ENCODE measurements at places on chromosomes 4 and X.

DNA sequence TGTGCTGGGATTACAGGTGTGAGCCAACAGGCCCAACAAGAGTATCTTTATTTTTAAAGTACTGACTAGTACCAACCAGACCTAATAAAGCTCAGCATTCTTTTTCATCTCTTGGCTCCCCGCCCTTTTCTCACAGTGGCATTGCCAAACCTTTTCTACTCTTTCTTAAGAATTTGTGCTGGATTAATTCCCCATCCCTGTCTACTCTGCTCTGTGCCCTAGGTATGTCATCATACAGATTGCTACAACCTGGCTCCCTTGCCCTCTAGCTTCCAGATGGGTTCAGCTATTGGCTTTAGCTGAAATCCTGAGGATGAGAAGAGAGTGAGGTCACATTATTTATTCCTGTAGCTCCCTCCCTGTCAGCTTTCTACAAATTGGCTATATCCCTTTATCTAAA, 34.9 kb upstream of the CCNI start:
- no peak for DNase-seq

- DNase-seq = no peak
These were observed 412.2 kb downstream of the PPP3CA start for GRCh38 chr4:100935090-100935489.

GRCh38 chr4:3405176-3405575, 36.6 kb upstream of the HGFAC start:
- DNase-seq = no peak

DNA sequence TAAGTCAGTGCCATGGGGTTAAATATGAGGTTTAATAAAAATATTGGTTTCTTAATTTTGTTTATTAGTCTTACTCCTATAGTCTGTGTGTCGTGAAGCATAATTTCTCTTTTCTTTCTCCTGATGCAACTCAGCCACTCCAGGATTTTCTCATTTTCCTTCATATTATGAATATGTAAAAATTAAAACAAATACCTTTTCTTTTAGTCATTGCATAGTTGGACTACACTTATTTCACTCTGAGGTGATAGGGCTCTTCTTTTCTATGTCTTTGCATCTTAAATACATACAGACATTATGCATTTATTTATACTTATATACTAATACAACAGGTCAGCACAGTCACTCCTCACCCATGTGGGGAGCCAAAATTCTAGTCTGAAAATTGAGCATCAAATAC, 19.1 kb downstream of the GALNT7 start:
- no peak for DNase-seq

DNA sequence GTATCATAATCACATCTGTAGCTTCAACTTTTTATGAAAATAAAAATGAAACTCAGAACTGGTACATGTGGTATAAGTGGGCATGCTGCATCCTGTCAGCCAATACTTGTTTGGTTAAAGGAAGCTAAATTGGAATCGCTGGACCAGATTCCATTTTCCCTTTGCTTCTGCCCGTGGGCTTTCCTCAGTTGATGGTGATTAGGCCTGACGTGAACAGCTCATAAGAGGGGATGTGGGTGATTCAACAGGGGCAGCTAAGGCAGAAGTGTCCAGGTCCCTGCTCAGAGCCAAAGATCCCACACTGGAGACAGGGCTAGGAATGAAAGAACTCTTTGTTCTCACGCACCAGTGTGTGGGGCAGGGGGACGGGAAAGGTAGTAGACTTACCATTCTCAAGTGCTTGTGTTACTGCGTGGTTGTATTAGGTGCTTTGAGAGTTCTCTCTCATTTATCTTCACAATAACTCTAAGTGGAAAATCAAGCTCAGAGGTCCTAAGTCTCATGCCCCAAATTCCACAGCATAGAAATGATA, 63.2 kb upstream of the GUCY1A1 start:
- DNase-seq = no peak

DNA sequence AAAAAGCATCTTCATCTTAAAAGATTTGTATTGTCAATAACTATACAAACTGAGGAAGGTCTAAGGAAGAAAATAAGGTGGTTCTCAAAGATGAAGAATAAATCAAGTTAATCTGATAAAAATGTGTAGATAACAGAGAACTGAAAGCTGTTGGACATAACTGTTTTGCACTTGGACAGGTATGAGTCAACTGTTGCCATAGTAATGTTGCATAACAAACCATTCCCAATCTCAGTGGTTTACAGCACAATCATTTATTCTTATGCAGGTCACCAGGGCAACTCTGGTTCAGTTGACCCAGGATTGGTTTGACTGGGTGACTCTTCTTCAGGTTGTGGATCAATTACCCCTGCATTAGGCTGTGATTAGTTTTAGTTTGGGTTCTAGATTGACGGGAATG, 2197.7 kb downstream of the ARAP2 start:
- DNase-seq = peak; percentile 22

- DNase-seq = peak; percentile 53
These were observed 228.9 kb upstream of the ETNPPL start for GRCh38 chr4:108991551-108992328.

DNA sequence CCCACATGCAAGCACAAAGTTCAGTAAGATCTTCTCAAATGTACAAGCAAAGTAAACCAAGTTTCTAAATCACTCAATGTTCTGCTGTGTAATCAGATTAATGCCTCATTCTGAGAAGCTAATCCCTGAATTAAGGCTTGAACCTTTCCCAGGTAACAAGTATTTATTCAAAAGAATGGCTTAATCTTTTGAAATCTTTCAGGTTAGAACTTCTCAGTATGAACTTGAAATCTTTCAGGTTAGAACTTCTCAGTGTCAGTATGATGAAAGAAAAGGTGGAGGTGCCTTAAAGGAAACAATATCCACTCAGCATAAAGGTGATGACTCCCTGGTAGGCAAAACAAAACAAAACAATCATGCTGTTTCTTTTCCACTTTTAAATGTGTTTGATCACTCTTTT, 29.0 kb downstream of the TMPRSS11B start:
- DNase-seq = no peak

GRCh38 chrX:1218286-1218685, 5.8 kb upstream of the CRLF2 start:
- no peak for DNase-seq

- peak; percentile 8 for DNase-seq
These were observed 396.0 kb downstream of the PDGFC start for GRCh38 chr4:156575430-156576073.

DNA sequence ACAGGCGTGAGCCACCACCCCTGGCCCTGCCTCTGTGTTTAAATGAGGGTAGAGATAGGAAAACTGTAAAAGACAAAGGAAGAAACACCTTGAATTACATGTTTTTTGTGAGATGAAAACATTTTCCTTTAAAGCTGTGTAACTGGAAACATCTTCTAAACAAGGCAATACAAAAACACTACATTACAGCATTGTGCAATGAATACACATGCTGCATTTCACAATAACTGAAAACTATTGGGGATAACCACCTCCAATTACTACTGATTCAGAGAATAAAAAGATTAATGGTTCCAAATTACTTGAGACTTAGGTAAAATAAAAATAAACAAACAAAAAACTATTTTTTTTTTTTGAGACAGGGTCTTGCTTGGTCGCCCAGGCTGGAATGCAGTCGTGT, 7.6 kb upstream of the OGT start:
- DNase-seq = no peak

GRCh38 chrX:45771114-45771513, 570.4 kb upstream of the DIPK2B start:
- peak; percentile 73 for DNase-seq

DNA sequence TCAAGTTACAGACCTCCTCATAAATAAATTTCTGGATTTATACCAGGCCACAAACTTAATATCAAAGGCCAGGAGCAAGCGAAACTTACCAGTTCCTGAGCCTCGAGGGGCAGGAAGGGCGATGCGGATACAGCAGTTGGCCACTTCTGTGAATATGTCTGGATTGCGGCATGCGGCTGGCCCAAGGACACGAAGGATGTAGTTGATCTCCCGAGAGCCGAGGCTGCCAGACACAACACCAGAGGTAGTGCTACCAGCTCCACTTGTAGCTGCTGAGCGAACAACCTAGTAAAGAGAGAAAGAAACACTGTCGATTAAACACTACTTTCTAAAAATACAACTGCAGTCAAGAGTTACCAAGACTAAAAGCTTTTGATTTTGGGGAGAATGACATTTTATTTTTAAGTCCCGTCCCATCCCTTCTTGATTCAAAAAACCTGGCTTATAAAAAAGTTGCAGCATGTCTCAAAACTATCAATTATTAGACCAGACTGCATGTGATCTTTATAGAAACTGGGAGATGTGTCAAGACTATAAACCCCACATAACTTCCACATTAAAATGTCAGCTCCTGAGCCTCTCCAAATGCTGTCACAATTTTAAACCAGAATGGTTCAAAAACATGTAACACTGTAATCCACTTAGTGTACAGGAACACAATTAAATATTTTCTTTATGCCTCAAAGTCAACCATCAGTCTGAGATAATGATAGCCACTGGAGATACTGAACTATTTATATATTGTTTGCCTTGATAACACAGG, 105.6 kb downstream of the HUWE1 start:
- DNase-seq = no peak

DNA sequence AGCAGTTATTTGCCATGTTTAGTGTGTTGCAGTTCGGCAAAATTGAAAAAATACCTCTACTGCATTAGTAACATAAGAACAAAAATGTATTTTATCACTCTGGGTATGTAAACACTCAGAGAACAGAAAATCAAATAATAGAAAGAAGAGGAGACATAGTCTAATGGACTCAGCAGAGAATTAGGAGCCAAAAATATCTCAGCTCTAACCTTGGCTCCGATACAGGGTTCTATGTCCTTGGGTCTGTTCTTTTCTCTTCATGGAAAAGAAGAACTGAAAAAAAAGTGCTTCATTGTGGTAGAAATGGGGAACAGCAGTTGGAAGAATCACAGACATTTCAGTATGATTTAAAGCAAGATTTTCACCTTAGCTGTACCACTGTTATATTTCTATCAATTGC, 240.5 kb upstream of the CXXC4 start:
- no peak for DNase-seq

- no peak for DNase-seq
These were observed 214.6 kb downstream of the PTTG2 start for GRCh38 chr4:38174801-38175200.

DNA sequence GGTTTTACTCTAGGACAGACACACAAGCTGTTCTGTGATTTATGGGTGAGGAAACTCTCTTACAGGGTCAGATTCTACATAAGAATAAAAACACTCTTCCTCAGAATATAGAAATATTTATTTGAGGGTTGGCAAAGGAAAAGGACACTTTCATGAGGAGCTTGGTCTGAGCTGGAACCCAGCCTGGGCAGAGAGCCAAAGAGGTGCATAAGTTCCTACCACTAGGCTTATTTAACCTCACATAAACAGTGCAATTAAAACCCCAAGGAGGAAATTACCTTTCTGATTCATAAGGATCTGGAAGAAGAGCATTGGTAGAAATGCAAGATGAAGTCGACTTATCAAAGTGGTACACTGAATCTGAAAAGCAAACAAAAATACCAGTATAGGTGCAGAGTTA, 32.9 kb downstream of the SETD7 start:
- DNase-seq = no peak

DNA sequence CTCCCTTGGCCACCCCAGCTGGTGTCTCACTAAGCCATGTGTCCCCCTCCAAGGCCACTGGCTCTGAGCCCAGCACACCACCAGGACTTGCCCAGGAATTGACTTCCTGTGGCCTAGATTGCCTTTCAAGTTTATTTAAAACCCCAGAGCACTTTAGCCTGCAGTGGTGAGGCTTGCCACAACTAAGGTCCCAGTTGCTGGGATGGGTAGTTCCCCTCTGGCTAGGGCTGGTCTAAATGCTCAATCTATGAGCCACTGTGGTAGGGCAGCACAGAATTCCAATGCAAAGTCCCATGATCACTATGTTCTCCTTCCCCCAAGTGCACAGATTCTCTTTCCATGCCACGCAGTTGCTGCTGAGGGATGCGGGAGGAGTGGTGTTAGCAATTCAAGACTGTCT, 61.1 kb upstream of the HCCS start:
- no peak for DNase-seq

- no peak for DNase-seq
These were observed 20.4 kb downstream of the REPS2 start for GRCh38 chrX:16966752-16967448.

DNA sequence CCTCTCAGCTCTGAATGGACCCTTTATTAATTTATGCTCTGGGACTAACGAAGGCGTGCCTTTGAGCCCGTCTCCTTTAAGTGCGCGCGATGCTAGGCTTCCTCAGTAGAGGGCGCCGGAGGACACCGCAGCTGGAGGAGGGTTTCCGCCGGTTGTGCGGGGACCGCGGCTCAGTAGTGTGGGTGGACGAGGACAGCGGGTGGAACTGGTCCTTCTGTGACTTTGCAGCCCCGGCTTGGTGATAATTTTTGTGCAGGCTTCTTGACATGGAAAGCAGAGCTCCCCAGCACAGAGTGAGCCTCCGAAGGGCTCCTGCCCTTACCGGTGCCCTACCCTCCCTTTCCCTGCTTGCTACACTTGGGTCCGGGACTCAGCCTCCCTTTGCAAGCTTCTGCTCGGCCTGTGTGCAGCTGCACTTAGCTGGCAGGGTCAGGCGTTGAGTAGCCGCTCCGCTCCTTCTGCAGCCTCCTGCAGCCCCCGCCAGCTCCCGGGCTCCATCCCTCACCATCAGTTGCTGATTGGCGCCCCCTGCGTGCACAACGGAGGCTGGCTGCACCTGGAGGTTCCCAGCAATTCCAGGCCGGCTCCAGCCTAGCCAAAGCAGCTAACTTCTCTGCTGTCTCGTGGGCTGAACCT, 26.8 kb upstream of the BOD1L1 start:
- DNase-seq = peak; percentile 41

DNA sequence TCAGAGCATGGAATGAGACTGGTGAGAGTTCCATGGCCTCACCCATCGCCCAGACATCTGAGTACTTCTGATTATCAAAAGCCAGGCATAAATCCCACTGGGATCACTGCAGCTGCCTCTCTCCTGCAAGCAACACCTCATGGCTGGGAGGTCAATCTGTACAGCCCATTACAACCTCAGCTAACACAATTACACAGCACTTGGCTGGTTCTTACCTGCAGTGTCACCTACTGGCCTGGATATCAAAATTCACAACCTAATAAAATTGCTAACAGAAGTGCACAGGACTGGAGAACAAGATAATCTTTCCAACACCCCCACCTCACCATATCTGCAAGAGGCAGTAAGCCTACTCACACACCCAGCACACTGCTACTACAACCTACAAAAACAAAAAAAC, 341.7 kb upstream of the NDST3 start:
- DNase-seq = no peak

GRCh38 chr4:143668930-143669552, 31.4 kb downstream of the FREM3 start:
- no peak for DNase-seq

- DNase-seq = no peak
These were observed 48.3 kb downstream of the DMP1 start for GRCh38 chr4:87698394-87698793.

GRCh38 chr4:108592674-108592986, 27.7 kb upstream of the RPL34 start:
- DNase-seq = no peak

GRCh38 chrX:73977542-73978169, 326.3 kb upstream of the ZCCHC13 start:
- no peak for DNase-seq

DNA sequence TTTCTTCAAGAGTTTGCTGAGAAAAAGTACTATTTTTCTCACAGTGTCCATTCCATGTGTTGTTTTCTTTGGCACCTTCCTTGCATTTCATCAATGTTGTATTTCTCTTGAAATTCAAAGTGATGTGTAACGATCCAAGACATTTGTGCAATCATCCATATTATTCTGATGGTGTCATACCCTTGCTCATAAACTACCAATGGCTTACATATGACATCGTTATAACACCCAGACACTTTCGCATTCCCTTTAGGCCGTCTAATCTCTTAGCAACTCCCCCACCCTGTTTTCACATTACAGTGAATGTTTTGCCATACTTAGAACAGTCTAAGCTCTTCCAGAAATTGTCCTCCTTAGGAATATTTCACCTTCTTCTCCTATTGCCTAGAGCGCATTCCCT, 1779.0 kb downstream of the PCDH7 start:
- DNase-seq = peak; percentile 91

Data from fibroblast of the conjunctiva (primary cell).